Fibroblast of mammary gland (primary cell): ENCODE measurements at places on chromosomes 12 and 14.

DNA sequence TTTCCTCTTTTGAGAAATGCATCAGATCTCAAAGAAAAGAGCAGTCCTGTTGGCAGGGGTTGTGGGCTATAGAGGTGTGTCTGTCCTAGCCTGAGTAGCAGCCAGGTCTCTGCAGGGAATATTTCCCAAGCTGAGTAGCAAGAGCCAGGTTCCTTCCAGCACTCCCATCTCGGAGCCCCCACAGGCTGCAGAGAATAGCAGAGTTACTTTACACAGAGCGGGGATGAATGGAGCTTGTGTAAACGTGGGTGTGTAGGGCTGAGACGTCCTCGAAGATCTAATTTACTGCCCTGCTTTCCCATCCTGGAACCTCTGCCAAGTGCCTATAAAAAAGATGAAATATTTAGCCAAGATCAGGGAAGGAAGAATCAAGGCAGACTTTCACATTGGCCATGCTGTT, 156.6 kb downstream of the TSPAN9 start:
- DNase-seq, result no peak

DNA sequence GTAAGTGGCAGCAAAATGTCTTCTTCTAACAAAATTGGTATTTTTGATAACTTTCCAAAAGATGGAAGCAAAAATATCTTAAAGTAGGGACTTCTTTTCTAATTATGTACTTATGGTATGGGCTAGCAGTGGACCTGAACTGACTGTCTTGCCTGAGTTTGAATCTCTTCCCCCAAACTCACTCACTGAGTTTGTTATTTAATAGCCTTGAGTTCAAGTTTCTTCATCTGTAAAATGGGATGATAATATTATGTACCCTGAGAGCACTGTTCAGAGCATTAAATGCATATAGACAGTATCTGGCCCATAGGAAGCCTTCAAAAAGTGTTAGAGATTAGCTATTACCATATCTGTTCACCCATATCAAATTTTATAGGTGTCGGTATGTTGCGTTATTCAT, 210.4 kb upstream of the NUDT4 start:
- no peak for DNase-seq

GRCh38 chr12:32353540-32353939, 45.8 kb upstream of the FGD4 start:
- DNase-seq, result peak; percentile 11

DNA sequence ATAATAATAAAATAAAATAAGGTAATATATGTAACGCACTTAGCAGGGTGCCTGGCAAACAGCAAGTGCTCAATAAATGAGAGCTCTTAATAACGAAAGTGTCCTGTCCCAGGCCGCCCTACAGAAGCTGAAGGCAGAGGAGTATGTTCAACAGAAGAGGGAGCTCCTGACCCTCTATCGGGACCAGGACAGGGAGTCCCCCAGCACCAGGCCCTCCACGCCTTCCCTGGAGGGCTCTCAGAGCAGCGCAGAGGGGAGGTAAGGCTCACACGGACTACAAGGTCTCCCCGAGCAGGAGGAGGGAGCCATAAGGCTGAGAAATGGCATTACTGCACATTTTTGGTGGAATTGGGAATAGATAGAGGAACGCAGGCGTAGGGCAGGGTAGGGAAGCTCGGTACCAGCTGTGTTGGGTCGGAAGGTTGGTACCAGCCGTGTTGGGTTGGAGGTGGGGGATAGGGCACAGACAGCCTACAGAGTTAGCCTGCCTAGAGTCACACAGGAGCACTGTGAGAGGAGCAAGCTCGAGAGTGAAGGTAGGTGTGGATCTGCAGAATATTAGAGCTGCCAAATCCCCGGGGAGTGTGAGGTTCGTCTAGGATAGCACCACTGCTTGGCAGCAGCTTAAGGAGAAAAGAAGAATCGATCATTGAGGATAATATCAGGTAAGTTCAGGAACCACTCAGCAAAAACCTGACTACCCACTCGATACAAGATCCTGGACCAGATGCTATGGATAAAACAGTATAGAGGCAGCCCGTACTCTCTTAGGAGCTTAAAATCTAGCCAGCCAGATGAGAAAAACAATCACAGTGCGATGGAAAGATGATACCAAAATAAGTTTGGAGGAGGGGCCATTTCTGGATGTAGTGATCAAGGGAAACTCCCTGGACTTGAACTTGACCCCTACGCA, 15.3 kb downstream of the TNFRSF1A start:
- peak; percentile 75 for DNase-seq

- DNase-seq, result no peak
Measured at GRCh38 chr12:19245106-19245505, 115.6 kb downstream of the PLEKHA5 start.

- peak; percentile 64 for DNase-seq
Measured at GRCh38 chr12:22981711-22982110, 356.7 kb downstream of the ETNK1 start.

GRCh38 chr12:12451098-12451497, 94.2 kb downstream of the BORCS5 start:
- no peak for DNase-seq

GRCh38 chr14:45253754-45254310, 830 bp upstream of the MIS18BP1 start:
- DNase-seq, result peak; percentile 48
